Activated T-helper 9 cell treated with anti-CD3 and anti-CD28 coated beads, Interleukin-2, amount 50 U/mL, for 16 hours (primary cell): ENCODE measurements at places on chromosomes 4 and X.

GRCh38 chr4:87077914-87078585 lies 142.4 kb downstream of the KLHL8 start:
- DNase-seq, result no peak

- no peak for DNase-seq
Observed at GRCh38 chr4:55545151-55545550, 1.6 kb downstream of the CLOCK start.

- no peak for DNase-seq
Observed at GRCh38 chrX:30938295-30938694, 49.2 kb upstream of the TAB3 start.

DNA sequence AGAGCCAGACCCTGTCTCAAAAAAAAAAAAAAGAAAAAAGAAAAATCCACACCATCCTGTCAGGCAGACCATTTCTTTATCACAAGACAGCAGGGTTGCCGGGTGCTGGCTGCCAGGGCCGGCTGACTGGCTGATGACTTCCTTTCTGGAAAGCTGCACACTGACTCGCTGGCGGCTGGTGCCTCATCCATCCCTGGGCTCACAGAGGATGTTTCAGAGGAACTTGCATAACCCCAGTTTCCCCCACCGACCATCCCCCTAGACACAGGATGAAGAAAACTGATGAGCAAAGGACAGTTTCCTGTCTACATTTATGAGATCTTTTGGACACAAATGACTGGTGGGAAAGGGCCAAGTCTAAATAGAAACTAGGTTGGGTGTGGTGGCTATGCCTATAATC lies 14.1 kb downstream of the HPSE start:
- DNase-seq, result no peak

DNA sequence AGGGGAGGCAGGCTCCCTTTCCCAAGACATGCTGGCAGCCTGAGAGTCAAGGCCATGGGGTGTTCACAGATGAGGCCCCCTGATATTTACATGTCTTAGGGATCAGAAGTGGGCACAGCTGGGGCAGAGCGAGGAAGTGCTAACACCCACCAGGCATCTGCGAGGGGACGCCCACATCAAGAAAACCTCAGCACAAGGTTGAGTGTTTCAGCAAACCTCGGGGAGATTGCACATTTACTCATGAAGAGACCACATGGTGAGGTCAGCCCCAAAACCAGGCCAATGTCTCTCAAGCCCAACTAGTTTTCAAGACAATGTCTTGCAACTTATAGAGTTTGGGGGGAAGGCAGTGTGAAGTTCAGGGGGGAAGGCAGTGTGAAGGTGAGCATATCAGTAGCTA lies 55.2 kb downstream of the CLNK start:
- DNase-seq, result no peak

DNA sequence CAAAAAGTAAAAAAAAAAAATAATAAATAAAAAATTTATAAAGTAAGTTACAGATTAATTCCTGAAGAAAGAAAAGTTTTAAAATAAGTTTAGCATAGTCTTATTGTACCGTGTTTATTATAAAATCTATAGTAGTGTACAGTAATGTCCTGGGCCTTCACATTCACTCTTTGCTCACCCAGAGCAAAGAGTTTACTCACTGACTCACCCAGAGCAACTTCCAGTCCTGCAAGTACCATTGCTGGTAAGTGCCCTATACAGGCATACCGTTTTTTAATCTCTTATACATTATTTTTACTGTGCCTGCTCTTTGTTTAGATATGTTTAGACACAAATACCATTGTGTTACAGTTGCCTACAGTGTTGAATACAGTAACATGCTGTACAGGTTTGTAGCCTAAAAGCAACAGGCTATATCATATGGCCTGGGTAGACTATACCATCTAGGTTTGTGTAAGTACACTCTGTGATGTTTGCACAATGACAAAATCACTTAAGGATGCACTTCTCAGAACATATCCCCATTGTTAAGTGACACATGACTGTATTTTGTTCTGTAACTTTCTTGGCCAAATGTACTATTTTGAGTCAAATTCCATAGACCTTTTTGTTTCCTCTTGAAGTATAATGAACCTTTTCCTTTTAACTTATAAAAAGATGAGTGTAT lies 199.0 kb upstream of the NUDT6 start:
- no peak for DNase-seq

- no peak for DNase-seq
Observed at GRCh38 chrX:3771766-3772165, 58.3 kb upstream of the PRKX start.

DNA sequence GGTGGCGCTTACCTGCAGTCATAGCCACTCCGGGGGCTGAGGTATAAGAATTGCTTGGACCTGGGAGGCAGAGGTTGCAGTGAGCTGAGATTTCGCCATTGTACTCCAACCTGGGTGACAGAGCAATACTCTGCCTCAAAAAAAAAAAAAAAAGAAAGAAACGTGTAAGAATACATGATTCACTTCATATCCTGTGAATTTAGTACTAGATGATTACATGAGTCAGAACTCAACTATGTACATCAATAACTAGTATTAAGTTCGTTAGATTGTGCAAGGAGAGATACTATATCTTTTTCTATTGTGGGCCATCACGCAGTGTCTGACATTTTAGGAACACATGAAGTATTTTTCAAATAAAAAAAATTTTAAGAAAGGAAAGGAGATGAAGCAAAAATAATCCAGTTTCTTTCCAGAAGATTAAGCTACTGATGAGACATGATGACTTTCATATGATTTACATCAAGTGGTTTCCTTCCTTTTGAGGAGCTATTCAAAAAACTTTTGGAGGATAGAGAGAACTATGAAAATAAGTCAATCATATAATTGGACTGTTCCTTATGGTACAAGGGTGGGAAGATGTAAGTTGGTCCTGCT lies 64.7 kb upstream of the EXOC1L start:
- no peak for DNase-seq

GRCh38 chrX:53065104-53065503 lies 16.5 kb downstream of the GPR173 start:
- no peak for DNase-seq

DNA sequence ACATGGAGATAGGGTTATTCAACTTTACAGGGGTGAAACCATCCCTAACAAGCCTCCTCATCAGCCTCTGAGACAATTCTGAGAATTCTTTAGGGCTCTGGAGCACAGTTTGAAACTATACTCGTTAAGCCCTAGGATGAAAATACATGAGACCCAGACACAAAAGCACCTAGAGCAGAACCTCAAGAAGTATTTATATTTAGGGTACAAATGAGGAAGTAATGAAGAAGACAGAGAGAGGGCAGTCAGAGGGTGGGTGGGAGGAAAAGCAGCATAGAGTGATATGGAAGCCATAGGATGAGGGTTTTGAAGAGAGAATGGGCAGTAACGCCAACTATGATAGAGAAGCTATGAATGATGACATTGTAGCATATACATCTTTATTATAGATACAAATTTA lies 250.3 kb downstream of the DCLK2 start:
- DNase-seq, result no peak

DNA sequence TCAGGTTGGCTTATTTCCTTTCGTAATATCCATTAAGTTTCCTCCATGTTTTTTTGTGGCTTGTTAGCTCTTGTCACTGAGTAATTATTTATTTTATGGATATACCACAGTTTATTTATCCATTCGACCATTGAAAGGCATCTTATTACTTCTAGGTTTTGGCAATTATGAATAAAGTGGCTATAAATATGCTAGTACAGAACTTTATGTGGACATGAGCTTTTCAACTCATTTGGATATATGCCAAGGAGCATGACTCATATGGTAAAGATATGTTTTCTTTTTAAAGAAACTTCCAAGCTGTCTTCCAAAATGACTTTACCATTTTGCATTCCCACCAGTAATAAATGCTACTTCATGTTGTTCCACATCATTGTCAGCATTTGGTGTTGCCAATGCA lies 803.6 kb downstream of the GLUD2 start:
- DNase-seq, result no peak

DNA sequence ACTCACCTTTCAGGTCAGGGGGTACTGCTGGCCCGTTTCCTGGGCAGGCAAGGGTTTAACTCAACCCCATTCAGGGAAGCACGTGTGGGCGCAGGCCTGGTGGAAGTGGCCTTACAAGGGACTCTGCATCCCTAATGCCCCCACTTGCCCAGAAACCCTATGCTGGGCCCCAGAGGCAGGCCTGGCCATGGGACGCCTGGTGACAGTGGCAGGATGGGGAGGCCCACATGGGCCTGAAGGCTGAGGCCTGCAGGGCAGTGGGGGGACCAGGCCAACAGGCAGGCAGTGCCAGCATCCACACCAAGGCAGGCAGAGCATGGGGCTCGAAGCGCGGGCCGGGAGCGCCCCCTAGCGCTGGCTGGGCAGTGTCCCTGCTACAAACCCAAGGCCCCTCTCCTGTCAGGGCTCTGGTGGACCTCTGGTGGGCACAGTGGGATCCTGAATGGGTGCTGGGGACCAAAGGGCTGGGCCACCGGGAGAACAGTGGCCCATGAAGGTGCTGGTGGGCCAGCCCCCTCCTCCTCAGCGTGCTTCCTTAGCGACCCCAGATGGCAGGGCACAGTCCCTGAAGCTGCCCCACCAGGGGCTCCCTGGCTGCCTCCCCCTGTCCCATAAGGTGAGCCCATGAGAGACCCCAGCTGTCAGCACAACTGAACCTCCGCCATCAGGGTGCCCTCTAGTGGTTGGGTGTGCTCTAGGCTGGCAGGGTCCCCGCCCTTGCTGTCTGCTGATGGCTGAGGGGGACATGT lies 16.8 kb downstream of the FGFR3 start:
- peak; percentile 40 for DNase-seq

DNA sequence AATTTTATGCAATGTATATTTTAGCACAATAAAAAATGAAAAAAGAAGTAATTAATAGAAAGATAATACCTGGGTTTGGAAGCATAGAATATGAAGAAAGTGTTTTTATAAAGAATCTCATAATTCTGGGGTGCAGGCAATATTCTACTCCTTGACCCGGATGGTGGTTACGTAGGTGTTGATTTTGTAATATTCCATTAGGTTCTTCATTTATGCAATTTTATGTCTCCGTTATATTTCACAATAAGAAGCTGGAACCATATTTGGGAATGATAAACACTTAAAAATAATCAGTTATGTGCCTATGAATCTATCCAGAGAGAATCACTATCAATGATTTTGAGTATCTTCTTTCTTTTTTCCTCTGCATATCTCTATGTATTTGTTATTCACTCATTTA lies 38.5 kb downstream of the CHRNA9 start:
- no peak for DNase-seq

GRCh38 chr4:102447413-102447812 lies 53.7 kb upstream of the NFKB1 start:
- DNase-seq, result no peak

GRCh38 chrX:29824176-29824906 lies 391.0 kb upstream of the MAGEB2 start:
- no peak for DNase-seq

DNA sequence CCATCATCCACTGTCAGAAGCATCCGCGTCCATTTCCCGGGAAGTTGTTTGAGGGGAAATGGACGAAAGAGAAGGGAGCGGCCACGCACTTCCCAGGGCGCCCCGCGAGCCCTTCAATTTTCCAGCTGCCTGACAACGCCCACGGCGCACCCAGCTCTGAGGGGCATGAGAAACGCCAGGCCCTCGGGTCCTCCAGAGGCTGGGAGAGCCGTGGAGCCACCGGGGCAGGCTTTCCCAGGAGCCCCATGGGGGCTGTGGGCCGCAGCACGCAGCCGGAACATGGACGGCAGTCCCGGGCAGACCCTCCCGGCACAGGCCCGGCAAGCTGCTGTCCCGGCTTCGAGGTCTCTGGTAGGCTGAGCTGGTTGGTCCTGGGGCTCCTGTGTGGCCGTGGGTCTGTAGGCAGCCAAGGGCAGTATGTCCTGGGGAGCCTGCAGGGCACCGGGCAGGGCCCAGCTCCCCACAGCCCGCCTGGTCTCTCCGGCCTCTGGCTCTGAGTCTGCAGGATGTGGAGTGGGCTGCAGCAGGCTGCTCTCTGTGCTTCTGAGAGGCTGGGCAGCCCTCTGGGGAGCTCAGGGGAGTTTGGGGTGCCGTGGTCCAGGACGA lies 115.2 kb downstream of the FAM53A start:
- no peak for DNase-seq

DNA sequence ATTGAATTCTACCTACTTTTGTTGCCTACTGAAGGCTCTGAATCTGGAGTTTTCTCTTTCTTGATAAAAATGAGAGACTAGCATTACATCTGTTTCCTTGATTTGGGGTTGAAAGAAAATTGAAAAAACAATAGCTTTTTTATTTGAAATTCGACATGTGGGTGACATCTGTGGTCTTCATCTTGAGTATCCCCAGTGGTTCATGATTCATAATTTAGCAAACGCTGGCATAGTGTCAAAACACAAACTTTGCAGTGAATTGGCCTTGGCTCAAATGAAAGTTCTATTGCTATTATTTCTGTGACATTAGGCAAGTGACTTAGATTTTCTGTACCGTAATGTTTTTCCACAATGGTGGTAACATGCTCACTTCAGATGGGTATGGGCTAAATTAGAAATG lies 747.6 kb downstream of the PCDH7 start:
- no peak for DNase-seq

GRCh38 chr4:180560896-180561295 lies 1682.3 kb upstream of the TENM3 start:
- DNase-seq, result no peak

DNA sequence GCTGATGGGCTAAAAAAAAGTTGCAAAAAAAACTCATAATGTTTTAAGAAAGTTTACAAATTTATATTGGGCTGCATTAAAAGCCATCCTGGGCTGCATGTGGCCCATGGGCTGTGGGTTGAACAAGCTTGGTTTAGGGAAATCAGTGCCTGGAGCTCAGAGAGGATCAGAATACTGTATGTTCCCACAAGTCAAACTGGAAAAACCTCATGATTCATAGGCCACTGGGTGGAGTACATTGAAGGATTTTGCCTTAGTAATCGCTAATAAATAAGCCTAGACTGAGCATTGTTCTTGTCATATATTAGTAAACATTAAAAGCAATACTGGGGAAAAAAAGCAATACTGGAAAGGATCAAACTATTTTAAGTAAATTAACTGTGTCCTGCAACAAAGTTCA lies 246.3 kb upstream of the TAPT1 start:
- no peak for DNase-seq

GRCh38 chrX:2955281-2955680 lies 26.1 kb upstream of the ARSD start:
- DNase-seq, result no peak

GRCh38 chr4:47814618-47815295 lies 23.1 kb downstream of the CORIN start:
- DNase-seq, result no peak

- no peak for DNase-seq
Observed at GRCh38 chr4:101801958-101802357, 11.4 kb downstream of the BANK1 start.

GRCh38 chr4:156781852-156782251 lies 189.7 kb downstream of the PDGFC start:
- no peak for DNase-seq

GRCh38 chr4:156493858-156494257 lies 477.7 kb downstream of the PDGFC start:
- no peak for DNase-seq

GRCh38 chr4:22439947-22440346 lies 75.9 kb downstream of the ADGRA3 start:
- no peak for DNase-seq

DNA sequence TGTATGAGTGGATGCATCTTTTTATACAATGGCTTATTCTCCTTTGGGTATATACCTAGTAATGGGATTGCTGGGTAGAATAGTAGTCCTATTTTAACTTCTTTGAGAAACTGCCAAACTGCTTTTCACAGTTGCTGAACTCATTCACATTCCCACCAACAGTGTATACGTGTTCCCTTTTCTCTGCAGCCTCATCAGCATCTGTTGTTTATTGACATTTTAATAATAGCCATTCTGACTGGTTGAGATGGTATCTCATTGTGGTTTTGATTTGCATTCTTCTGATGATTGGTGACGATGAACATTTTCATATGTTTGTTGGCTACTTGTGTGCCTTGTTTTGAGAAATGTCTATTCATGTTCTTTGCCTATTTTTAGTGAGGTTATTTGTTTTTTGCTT lies 687.0 kb upstream of the EPHA5 start:
- DNase-seq, result no peak
